ENCODE measurements at places on chromosomes 2 and 18.

GRCh38 chr2:468648-469336 is 180.9 kb upstream of the ALKAL2 start:
- no peak for DNase-seq

- DNase-seq: no peak
Observed at GRCh38 chr2:45018023-45018422, 8.8 kb upstream of the SIX2 start.

DNA sequence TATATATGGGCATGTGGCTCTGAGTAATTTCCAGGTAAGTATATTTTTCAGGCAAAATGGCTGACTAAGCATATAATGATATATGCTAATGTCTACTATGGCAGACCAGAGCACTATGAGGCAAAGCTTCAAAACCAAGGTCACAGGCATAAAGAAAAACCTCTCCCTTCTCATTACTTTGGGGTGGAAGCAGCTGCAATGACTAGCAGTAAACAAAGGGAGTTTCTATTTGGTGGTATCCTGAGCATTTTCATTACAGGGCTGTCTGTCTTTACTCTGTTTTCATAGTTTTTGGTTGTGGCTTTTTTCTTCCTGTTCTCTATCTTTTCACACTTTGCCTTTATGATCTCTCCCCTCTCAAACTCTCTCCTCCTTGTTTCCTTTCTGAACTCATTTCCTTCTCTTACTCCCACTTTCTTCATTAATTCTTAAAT is 15.6 kb downstream of the PDE6D start:
- no peak for DNase-seq

DNA sequence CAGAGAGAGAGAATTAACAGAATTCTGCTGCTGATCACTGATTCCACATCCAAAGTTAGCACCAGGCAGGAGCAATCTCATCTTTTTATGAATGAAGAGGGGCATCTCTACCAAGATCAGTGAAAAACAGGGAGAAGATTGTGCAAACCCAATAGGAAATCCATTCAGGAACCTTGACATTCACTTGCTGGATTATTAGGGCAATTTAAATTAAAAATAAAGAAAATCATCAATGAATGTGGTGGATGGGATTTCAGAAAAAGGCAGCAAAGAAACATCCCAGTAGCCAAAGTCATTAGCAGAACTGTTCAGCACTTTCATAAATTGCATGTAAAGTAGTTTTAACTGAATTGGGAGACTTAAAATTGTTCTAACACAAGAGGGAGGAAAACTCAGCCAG is 423.2 kb downstream of the TGIF1 start:
- DNase-seq: no peak

DNA sequence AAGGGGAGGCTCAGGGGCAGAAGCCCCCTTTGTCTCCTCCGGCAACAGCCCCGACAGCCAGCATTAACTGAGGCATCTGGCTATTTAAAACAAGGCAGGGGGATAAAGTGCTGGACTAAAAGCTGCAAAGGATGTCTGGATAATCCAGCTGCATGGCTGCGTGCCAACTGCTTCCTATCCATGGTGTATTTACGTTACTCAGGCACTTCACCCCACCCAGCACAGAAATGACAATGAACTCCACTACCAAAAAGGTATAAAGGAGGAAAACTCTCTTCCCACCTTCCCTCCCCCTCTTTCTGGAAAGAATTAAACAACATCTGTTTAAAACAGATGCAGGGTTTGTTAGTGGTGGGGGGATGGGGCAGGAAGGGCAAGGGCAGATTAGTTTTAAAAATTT is 82.5 kb downstream of the SPRED2 start:
- peak; percentile 86 for DNase-seq

- no peak for DNase-seq
Observed at GRCh38 chr2:103159018-103159417, 397.2 kb downstream of the TMEM182 start.

GRCh38 chr18:23703057-23703986 is 14.1 kb downstream of the LAMA3 start:
- DNase-seq: no peak

- DNase-seq: no peak
Observed at GRCh38 chr18:56545464-56545863, 92.9 kb downstream of the TXNL1 start.

GRCh38 chr2:22355816-22356433 is 1029.1 kb upstream of the KLHL29 start:
- DNase-seq: peak; percentile 47

GRCh38 chr18:79479116-79479760 is 83.5 kb downstream of the NFATC1 start:
- DNase-seq: peak; percentile 7

GRCh38 chr2:217218269-217219163 is 358.7 kb upstream of the TNP1 start:
- DNase-seq: no peak

GRCh38 chr2:200127848-200128247 is 172.5 kb downstream of the MAIP1 start:
- no peak for DNase-seq

DNA sequence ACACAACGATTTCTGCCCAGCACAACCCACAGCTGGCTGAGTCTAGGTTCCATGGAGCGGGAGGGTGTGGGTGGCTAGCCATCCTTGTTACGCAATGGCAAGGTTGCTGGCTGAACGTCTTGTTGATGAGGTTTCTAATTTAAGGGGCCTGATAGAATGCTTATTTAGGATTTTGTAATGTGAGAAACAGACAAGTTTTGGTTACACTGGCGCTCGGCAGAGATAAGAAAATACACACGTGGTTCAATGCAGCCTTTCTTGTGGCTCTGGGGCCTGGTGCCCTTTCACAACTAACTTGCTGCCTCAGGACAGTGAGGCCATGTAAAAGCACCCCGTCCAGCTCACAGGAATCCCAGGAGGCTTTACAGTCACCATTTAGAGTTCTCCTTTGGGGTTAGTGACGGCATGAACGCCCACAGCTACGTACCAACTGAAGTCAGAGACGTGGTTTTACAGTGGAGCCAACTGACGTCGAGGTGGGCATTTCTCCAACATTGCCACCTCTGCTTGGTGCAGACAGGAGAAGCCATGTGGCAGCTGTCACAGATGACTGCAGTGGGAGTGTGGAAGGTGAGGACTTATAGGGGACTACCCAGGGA is 29.7 kb upstream of the PIEZO2 start:
- DNase-seq: no peak

- DNase-seq: no peak
Observed at GRCh38 chr2:40448476-40449079, 3.3 kb downstream of the SLC8A1 start.

GRCh38 chr2:138964418-138964817 is 184.2 kb upstream of the NXPH2 start:
- DNase-seq: no peak

DNA sequence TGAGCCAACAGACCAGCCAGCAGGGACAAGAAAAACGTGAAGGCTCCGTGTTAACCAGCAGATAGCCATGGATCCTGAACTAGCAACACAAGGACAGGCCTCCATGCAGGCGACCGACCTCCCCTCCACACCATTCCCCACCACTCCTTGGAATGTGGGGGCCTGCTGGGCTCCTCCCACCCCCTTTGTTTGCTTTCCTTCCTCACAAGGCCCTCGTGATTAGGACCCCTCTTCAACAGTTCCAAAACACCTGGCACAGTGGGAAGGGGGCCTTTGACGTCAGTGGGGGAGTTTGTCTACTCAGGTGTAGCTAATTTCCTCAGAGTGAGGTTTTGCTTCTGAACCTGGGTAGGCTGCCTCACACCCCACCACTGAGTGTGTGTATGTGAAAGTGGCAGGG is 37.8 kb downstream of the SLC14A2 start:
- no peak for DNase-seq

DNA sequence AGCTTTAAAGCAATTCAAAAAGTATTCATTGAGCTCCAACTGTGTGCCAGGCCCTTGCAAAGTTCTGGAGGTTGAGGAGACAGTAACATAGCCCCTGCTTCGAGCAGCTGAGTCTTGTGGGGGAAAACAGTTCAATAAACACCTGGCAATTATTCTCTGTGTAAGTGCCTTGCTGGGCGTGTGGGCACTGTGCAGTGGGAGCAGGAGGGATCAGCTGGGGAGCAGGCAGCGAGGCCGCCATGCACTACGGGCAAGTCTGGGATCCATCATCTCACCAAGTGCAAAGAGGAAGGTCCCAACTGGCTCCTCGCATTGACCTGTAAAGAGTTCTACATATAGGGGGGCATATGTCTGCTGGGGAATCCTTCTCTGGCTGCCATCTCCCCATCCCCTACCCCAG is 342.2 kb upstream of the HS6ST1 start:
- no peak for DNase-seq

DNA sequence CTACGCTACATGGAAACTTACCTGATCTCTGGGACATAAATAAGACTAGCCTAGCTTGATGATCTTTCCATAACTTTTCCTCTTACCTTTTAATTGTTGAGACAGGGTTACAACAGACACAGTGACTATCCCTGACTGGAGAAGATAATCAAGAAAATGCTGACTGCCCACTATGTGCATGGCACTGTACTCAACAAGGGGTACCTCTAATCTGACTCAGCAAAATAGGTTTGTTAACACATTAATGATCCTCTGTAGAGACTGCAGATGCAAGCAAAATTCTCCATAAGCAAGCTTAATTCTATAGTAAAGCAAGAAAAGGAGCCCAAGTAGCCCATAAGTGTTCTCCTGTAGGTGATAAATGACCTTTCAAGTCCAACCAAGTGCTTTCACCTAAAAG is 25.5 kb downstream of the ACVR1C start:
- DNase-seq: no peak

GRCh38 chr2:189679226-189679625 is 4.8 kb downstream of the ANKAR start:
- no peak for DNase-seq

- DNase-seq: no peak
Observed at GRCh38 chr18:26459340-26459739, 89.0 kb downstream of the KCTD1 start.

DNA sequence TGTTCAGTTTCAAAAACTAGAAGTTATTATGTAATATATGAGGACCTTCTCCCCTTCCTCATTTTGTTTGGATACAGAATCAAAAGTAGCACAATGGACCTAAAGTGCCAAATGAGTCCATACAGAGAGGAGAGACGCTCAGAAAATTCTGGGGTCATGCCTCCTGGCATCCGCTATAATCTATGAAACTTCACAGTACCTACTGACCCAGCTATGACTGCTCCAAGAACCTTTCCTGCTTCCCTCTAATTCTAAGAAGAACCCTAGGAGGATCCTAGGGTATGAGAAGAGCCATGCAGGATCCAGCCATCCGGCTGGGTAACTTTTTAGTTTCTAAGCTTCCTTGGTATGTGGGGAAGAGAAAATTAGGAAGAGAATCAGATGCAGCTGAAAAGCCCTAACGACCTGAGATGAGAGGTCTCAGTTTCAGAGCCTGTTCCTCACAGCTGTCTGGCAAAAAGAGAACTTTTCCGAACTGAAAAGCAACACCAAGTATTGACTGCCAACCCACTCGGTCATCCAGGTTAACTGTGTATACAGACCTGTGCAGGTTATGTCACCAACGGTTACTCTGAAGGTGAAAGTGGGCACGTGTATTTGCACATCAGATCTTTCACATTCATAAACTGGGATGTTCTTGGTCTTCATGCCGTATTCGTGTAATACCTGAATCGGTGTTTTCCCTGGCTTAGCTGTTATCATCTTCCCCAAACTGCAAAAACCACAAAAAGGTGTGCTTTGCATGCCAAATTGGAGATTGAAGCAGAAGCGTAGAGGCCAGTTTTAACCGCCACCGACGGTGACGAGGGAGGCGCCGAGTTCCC is 1.1 kb downstream of the PRKRA start:
- peak; percentile 26 for DNase-seq

DNA sequence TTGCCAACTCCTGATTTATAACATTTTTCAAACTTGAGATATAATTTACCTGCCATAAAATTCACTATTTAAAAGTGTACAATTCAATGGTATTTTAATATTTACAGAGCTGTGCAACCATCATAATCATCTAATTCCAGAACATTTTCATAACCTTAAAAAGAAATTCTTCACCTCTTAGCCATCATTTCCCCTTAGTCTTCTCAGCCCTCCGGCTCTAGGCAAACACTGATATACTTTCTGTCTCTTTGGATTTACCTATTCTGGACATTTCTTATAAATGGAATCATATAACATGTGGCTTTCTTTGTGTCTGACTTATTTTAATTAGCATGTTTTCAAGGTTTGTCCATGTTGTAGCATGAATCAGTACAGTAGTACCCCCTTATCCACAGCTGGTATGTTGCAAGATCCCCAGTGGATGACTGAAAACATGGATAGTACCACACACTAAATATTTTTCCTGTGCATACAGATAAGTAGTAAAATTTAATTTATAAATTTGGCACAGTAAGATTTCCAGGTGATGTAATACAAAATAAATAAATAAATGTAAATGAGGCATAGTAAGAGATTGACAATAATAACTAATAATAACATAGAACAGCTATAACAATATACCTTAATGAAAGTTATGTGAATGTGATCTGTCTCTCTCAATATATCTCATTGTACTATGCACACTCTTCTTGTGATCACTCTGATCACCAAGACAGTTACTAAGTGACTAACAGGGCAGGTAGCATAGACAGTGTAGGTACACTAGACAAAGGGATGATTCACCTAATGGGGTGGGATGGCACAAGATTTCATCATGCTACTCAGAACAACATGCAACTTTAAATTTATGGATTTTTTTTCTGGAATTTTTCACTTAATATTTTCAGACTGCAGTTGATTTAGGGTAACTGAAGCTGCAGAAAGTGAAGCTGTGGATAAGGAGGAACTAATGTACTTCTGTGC is 73.1 kb downstream of the RAB3GAP1 start:
- no peak for DNase-seq

DNA sequence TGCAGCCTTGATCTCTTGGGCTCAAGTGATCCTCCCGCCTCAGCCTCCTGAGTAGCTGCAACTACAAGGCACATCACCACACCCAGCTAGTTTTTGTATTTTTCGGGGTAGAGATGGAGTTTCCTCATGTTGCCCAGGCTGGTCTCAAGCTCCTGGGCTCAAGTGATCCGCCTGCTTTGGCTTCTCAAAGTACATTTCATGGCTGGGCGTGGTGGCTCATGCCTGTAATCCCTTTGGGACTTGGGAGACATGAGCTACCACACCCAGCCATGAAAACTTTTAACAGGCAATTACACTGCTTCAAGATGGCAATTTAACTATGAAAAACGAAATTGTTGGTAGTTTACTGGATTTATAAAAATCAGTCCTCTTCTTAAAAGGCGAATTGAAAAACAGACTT is 69.7 kb downstream of the MEP1B start:
- no peak for DNase-seq

- DNase-seq: no peak
Observed at GRCh38 chr18:70671889-70672565, 383.2 kb downstream of the SOCS6 start.

- DNase-seq: no peak
Observed at GRCh38 chr2:240637901-240638345, 12.6 kb downstream of the GPR35 start.

- DNase-seq: peak; percentile 94
Observed at GRCh38 chr2:174024524-174025270, 59.5 kb upstream of the SP3 start.

DNA sequence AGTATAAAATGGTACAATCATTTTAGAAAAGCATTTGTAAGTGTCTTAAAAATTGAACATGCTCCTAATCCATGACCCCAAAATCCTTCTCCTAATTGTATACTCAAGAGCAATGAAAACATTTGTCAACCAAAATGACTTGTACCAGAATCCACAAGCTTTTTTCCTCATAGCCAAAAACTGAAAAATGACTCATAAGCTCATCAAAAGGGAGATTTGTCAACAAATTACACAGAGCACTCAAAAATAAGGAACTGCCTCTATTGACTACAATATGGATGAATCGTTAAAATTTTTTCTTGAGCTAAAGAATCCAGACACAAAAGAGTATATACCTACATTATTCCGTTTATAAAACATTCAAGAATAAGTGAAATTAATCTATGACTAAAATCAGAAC is 544.8 kb downstream of the ARHGAP15 start:
- DNase-seq: no peak

GRCh38 chr2:9153643-9153980 is 53.0 kb upstream of the ASAP2 start:
- no peak for DNase-seq

Data from right hindlimb (tissue), 1 donor.